ENCODE measurements at places on chromosomes 6 and 20. TPM values are rescaled to one million over a fixed set of nuclear protein-coding genes. Genes with fewer than 3 reads are reported as not detected.

Gene C6orf15
- not detected for total RNA-seq

Gene RBM24
- 4.0 TPM for total RNA-seq

Gene RNF144B
- total RNA-seq = 0.59 TPM

Gene HCRTR2
- not detected for total RNA-seq

Gene RGS17
- 4.7 TPM for total RNA-seq

Gene ZFP57
- total RNA-seq = not detected

Gene TTI1
- 49.6 TPM for total RNA-seq

Gene KCNS1
- total RNA-seq = not detected

Gene SLC16A10
- 6.2 TPM for total RNA-seq

Gene DPPA5
- total RNA-seq = not detected

Gene PTCRA
- total RNA-seq = not detected

Gene NECAB3
- 56.0 TPM for total RNA-seq

Gene SFTA2
- total RNA-seq = not detected

Gene PTGIS
- 7.1 TPM for total RNA-seq

Gene NR2E1
- not detected for total RNA-seq

Gene SLC22A23
- 12.5 TPM for total RNA-seq

Gene TOX2
- 3.3 TPM for total RNA-seq

Gene GATA5
- not detected for total RNA-seq

Gene AGPAT4
- total RNA-seq = 37.6 TPM

Gene LAMA2
- total RNA-seq = 0.47 TPM

Gene SLC32A1
- total RNA-seq = 0.09 TPM

Gene SPO11
- not detected for total RNA-seq

Gene DSP
- 9.4 TPM for total RNA-seq

Gene ADGRG6
- total RNA-seq = 78.9 TPM

Gene LPA
- total RNA-seq = 0.43 TPM

Gene BMP7
- 14.5 TPM for total RNA-seq

Gene CLPSL2
- total RNA-seq = not detected

Gene TLDC2
- total RNA-seq = not detected

Gene RXRB
- 31.8 TPM for total RNA-seq

Gene HNF4A
- not detected for total RNA-seq

Gene HLA-DQB2
- not detected for total RNA-seq

Gene ESF1
- 20.7 TPM for total RNA-seq

Gene SLC22A2
- not detected for total RNA-seq

Gene ZNF512B
- 34.0 TPM for total RNA-seq

Gene ENPP1
- total RNA-seq = 4.9 TPM

Gene OR10C1
- total RNA-seq = not detected

Gene CNKSR3
- 11.7 TPM for total RNA-seq

Gene CTCFL
- 0.14 TPM for total RNA-seq

Gene ZNF337
- 18.8 TPM for total RNA-seq

Gene AKAP12
- total RNA-seq = 46.1 TPM

Gene PBOV1
- total RNA-seq = not detected

Gene NOP56
- total RNA-seq = 547 TPM

Gene SSTR4
- total RNA-seq = not detected

Gene SCUBE3
- total RNA-seq = 22.2 TPM

Gene CST5
- not detected for total RNA-seq

Gene DNAH8
- total RNA-seq = 0.39 TPM

Gene RSPO3
- not detected for total RNA-seq

Gene BTNL2
- total RNA-seq = not detected

Gene IL17A
- total RNA-seq = not detected

Gene NFATC2
- 2.0 TPM for total RNA-seq

Gene IRF4
- not detected for total RNA-seq

Gene TBXT
- total RNA-seq = not detected

Gene SEMG1
- total RNA-seq = not detected

Gene ZC2HC1B
- total RNA-seq = not detected

Gene PFDN4
- 32.0 TPM for total RNA-seq

Gene GMNN
- total RNA-seq = 112 TPM

Gene CLDN20
- not detected for total RNA-seq

Gene KIAA1755
- total RNA-seq = 9.5 TPM

Gene BPIFA1
- not detected for total RNA-seq

Gene GLP1R
- 0.89 TPM for total RNA-seq
